Kidney glomerular epithelial cell (primary cell): ENCODE measurements at places on chromosomes 5 and 9.
A peak's percentile ranks its signal among the peaks of the same experiment; 100 is the strongest.

DNA sequence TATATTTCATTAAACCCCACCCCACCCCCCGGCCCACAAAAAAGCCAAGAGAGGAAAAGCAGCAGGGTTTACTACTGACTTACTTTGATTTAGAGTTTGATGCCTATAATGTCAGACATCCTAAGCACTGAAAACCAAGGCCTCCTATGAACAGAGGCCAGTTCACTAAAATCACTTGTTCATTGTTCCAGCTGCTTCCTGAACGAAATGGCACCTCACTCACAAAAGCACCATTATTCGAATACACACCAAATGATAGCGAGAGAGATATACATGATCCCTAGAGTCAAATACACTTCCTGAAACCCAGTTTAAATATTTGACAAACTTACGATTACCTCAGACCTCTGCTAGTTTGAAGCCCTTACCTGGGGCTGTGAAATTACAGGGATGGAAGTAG is 66.6 kb downstream of the LPAR1 start:
- no peak for DNase-seq

DNA sequence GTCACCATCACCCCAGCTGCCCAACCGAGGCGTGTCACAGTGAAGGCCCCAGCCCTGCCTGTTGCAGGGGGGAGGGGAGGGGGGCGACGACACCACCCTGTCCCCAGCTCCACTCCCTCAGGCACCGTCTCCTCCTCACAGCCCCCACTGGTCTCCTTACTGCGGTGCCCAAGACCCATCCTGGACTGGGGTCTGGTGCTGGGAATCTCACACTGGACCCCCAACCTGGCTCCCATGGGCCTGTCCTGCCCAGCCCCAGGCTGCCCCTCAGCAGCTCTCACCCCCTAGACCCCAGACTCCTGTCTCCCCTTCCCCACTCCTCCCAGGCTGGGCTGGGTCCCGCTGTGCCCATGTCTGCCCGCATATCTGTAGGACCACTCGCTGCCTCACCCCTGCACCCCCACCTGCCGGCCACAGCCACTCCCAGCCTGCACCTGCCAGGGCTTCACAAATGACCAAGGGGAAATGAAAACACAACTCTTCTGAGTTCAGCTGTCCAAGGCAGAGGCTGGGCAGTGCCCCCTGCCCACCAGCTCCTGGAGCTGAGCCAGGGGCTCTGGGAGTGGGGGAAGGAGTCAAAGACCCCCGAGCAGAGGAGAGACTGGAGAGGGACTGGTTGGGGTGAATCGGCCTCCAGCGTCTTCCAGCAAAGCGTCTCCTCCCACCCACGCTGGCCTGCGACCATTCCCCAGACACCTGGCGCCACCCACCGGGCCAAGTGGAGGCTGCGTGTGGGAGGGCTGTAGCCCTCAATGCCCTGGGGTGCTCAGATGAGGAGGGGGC is 32.6 kb upstream of the EGFL7 start:
- peak; percentile 9 for DNase-seq

DNA sequence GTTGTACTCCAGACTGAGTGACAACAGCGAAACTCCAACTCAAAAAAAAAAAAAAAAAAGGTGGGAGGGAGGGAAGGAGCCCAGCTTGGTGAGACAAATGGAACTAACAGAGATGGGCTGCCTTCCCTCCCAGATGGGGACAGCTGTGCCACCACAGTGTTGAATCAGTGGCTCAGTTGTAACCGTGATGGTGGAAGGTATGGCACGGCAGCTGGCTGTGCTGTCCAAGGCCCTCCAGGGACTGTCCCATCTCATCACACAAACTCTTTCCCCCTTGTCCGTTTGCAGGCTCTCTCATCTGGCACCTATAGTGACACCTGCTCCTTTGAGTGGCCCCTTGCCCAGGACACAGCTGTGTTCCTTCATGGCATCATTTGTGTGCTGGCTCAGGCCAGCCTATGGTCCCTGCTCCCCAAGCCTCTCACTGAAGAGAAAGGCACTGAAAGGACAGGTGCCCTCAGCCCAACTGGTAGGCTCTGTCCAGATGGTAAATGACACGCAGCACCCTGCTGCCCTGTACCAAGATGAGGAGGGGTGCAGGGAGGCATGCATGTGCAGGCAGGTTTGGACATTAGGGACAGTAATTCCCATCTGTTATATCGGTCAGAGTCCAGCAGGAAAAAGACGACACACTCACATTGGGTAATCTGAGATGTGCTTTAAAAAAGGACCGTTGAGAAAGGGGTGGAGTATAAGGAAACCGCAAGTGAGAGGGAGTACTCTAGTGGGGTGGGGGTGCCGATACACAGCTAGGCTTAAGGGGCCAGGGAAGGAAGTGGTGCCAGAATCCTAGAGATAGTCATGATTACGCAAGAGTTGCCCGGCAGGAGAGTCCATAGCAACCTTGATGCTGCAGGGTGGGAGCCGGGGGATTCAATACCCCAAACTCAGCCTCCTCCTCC is 4.3 kb downstream of the SMIM33 start:
- no peak for DNase-seq

- no peak for DNase-seq
Observed at GRCh38 chr5:62650197-62650596, 71.6 kb downstream of the LRRC70 start.

DNA sequence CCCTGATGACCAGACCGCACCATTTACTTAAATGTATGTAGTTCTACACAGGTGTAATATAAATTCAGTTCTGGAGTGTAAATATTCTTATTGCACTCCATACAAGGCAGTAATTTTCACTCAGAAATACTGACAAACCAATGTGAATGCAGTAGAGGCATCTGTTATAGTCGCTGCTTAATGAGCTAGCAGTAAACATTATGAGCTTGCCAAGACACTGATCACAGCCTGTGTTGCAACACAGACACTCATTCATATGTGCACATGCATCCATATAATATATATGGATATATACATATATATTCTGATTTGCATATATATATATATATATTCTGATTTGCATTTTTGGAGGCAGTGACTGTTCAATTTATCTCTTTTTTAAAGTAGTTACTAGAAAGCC is 435.1 kb upstream of the ST8SIA4 start:
- no peak for DNase-seq

DNA sequence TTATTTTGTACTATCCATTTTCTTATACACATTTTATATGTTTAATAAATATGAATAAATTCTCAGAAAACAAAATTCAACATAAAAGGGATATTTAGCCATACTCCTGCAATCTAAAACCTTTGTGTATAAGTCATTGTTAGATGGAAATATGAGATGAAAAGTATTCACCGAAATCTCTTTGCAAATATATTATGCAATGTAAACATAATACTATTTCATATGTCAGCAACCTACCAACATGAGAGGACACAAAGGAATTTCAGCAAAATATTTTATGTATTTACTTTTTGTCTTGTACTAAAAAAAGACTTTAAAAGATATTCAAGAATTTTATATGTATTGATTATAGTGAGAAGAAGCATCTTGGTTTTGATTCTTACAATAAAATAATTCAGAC is 1623.4 kb downstream of the EFNA5 start:
- no peak for DNase-seq

DNA sequence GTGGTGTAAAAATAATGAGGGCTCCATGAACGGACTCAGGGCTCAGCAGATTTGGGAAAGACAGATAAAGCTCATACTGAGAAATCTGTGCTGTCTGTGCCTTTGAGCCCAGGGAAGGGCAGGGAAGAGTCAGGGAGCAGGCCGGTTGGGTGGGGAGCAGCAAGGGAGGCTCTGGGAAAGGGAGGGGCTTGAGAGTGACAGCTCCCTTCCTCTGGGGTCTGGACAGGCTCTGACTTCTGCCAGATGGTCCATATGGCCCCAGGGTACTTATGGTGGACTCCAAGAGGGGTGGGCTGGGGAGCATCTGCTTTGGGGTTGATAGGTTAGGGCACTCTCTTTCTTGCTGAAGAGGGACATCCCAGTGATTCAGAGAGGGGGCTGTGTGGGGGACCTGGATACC is 2.1 kb downstream of the NPR2 start:
- no peak for DNase-seq

- DNase-seq = no peak
Observed at GRCh38 chr5:1752881-1753280, 46.8 kb downstream of the MRPL36 start.

- DNase-seq = no peak
Observed at GRCh38 chr9:98385751-98386150, 130.3 kb upstream of the TBC1D2 start.

DNA sequence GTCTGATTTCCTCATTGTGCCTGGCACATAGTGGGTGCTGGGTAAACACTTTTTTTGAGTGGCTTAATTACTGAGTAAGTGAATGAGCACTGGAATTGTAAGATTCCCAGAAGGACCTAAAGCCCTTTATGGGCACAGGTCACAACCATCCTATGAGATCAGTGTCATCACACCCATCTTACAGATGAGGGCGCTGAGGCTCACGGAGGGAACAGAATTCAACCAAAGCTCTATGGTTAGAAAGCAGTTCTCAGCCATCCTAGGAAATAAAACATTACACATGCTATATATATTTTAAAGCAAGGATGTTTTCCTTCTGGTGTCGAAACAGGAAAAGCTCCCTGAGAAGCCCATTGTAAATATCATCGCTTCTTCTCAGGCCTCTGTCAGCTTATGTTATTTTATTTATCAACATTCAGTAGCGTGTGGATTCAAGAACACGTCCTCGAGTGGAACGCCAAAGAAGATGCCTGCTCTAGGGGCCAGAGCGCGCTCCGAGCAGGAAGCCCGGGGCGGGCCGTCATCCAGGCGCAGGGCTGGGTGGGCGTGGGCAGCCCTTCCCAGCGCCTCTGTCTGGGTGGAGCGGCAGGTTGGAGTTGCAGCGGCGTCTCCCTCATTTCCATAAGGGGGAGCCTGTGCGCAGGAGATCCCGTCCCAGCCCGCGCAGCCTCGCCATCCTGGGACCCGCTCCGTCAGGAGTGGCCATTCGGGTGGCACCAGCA is 155.8 kb upstream of the SMIM23 start:
- DNase-seq = peak; percentile 40

- no peak for DNase-seq
Observed at GRCh38 chr9:130639124-130639765, 25.1 kb upstream of the PRDM12 start.

DNA sequence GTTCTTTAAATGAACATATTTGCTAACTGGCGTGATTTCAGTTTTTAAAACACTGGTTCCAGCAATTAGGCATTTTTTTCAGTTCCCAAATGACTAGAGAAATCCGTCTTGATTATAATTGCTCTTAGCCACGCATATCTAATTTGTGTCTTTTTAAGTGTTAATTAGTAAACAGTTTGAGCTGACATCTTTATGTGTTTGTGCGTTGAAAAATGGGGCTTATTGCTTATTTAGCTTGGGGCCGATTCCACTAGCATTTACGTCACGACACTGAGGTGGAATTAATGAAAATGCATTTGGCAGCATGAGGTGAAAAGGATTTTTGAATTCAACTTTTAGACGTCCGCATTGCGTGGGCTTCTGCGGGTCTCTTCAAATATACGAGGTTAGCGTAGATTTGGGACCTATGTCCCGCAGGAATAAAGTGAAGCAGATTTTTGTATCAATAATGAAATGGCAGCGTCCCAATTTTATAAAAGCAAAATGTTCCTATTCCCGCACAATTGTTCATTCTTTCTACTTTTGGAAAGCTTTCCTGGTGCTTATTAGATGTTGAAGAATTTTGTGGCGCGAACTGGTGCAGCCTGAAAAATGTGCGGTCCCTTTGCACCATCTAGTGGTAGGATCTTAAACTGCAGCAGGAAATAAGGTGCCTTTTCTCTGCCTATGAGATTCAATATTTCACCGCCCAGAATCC is 122.7 kb upstream of the LMX1B start:
- no peak for DNase-seq

- no peak for DNase-seq
Observed at GRCh38 chr5:83548581-83548980, 77.0 kb downstream of the VCAN start.

GRCh38 chr5:140358738-140359310 is 1.2 kb upstream of the SLC4A9 start:
- no peak for DNase-seq

DNA sequence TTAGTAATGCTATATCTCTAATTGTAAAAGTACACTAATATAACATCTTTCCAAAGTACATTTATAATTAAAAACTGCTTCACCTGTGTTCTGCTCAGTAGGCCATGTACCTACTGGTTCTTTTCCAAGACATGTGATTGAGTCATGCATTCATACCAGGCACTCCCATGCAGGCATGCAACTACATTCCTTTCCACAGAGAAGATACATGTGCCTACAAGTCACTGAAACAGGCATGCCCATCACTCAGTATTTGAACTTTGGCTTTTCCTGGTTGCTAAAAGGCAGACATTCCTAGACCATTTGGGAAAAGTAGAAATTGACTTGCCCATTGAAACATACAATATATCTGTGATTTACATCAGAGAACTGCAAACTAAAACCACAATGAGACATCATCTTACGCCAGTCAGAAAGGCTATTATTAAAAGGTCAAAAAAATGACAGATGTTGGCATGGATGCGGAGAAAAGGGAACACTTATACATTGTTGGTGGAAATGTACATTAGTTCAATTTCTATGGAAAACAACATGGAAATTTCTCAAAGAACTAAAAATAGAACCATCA is 148.3 kb upstream of the MOCS2 start:
- no peak for DNase-seq

DNA sequence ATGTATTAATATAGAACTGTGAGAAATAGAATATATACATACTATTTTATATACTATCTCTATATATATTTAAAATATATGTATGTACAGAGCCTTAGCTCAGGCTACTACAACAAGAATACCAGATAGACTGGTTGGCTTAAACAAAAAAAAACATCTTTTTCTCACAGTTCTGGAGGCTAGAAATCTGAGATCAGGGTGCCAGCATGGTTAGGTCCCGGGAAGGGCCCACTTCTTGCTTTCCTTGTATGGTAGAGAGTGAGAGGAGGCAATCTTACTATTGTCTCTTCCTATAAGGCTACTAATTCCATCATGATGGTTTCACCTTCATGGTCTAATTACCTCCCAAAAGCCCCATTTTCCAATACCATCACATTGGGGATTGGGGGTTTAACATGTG is 613.0 kb downstream of the ZNF608 start:
- DNase-seq = no peak

DNA sequence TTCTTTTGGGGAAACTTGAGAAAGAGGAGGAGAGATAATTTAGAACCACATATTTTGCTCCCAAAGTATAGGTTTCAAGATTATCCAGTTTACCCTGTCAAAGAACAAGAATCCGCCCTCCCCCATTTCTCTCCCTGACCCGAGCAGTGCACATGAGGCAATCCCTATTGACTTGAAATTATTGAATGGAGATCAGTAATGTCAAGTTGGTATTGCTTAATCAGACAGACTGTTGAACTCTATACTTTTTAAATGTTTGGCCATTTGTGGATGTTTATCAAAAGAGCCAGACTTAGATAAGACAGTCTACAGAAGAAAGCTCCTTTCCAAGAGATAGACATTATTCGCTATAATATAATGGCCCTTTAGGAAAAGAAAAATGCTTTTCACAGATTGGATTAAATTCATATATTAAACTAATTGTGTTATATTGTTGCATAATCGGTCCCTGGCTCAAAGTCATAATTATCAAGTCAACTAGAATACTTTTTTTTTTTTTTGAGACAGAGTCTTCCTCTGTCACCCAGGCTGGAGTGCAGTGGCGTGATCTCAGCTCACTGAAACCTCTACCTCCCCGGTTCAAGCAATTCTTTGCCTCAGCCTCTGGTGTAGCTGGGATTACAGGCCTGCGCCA is 5.3 kb downstream of the SLC25A25 start:
- DNase-seq = no peak
